ENCODE measurements at places on chromosomes 1 and 21.

DNA sequence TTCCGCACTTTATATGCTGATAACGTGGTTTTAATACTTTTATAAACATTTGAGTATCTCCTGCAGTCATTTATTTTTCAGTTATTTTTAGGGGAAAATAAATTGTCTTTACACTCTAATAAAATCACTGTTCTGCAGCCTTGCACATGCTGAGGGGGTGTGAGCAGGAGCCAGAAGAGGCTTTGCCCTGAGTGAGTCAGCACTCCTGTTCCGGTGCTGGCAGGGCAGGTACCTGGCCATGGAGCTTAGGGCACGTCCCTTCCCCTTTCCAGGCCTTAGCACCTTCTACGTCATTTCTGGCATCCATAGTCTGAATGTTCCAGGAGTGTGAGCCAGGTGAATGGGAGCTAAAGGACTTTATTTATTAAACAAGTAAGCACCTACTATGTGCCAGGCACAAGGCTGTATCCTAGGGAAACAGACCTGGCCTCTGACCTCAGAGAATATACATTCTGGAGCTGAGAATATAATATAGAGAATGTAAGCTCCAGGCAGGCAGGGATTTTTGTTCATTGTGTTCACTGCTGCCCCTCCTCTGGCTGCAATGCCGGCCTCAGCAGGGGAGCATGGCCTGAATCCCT, 402.9 kb downstream of the PTPRU start:
- DNase-seq = no peak

- no peak for DNase-seq
Measured at GRCh38 chr21:21295303-21295702, 297.1 kb downstream of the NCAM2 start.

GRCh38 chr21:9756677-9757076, 764.7 kb upstream of the TPTE start:
- DNase-seq = no peak

- DNase-seq = peak; percentile 32
Measured at GRCh38 chr21:41411449-41412089, 14.5 kb upstream of the MX1 start.

- DNase-seq = no peak
Measured at GRCh38 chr1:118944133-118944532, 44.0 kb downstream of the TBX15 start.

- DNase-seq = no peak
Measured at GRCh38 chr1:198197285-198197684, 40.5 kb downstream of the NEK7 start.

- DNase-seq = no peak
Measured at GRCh38 chr1:47201179-47201578, 11.3 kb upstream of the PDZK1IP1 start.

DNA sequence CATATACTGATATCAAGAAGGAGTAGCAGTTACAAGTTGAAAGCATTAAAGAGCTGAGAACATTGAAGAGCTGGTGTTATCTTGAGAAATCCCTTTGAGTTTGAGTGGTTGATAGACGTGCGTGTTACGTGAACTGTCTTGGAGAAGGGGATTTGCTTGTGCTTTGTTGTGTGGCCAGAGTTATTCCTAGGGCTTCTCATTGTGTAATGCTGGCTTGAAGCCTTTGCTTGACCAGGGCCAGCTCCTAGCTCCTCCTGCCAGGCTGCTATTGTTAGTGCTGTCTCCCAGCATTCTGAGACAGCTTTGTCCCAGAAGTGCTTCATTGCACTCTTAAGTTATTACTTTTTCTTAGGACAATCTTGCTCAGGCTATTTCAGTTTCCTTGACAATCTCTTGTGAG, 116.2 kb upstream of the KCNK2 start:
- no peak for DNase-seq

DNA sequence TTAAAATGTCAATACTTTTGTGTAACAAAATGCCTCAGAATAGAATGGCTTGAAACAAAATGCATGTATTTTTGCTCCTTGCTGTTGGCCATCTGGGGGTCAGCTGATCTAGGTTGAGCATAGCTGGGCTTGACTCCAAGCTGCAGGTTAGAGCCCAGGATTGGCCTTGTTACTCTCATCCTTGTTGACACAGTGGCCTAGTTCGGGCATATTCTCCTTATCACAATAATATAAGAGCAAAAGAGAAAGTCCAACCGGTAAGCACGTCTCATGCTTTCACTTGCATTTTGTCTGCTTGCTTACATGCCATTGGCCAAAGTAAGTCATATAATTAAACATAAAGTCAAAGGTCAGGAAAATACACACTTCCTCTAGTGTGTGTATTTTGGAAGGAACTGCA, 456.2 kb downstream of the KCNT2 start:
- no peak for DNase-seq

DNA sequence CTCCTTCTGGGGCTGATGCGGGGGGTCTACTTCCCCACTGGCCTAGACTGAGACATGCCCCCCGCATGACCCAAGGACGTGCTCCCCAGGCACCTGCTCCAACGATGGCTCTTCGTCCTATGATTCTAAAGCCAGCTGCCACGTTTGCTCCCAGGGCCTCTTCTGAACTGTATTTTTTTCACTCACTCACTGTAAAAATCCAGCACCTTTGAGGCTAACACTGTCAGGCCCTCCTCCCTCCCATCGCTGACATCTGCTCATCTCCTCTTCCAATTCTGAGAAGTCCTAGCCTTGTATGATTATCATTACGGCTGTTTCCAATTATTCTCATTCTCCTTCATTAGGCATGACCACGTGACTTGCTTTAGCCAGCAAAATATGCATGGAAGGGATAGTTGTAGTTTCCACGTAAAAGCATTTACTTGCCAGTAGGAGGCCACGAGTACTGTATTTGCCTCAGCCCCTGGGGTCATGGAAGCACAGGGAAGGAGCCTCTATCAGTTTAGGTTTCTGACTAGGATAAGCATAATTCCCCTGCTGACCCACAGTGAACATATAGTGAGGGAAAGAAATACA, 19.1 kb upstream of the EDN2 start:
- no peak for DNase-seq

DNA sequence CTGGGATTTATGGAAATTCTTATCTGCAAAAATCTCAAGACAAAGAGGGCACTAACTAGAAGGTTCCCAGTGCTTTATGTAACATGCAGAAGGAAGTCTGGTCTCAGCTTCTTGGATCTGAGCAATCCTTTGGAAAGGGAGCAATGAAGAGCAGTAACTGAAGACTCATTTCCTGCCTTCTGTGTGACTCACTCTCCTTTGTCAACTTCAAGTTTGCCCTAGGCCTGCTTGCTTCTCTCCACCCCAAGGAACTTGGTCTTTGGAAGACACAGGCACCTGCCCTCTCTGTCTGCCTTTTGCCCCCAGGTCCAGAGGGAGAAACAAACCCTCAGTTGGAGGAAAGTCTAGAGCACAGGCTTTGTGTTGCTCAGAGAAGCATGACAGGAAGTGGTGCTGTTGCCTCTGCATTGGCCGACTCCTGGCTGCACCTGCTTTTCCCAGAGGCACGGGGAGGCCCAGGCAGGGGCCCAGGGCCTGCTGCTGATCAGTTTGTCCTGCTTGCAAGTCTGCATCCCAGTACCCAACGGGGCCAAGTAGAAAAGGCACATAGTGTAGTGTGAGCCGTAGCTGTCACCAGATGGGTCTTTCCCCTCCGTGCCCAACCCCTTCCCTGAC, 137.2 kb downstream of the DHRS3 start:
- DNase-seq = no peak

DNA sequence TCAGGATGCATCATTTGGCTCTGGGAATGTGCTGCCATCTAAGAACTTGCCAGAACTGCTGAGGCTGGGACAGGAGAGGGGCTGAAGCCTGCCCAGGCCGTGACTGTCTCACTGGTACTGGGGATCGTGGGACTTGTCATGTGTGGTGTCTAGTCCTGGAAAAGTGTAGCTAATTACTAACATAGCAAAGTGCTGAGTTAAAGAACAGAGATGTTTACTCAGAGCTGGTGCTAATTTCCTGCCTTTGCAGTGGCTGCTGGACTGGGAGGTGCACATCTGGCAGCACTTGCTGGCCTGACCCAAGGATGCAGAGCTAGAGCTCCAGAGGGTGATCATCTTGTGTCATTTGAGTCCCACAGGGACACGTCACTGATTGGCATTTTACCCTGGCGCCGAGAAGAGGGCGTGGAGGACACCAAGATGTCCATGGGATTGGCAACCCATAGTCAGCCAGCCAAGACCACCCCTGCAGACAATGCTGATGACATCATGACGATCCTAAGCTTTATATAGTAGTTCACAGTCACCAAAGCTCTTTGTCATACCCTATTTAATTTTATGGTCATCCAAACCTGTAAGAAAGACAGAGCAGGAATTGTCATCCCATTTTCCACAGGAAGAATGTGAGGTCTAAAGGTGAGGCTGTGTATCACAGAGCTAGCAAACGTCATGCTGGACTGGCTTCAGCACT, 110.1 kb upstream of the SLC44A3 start:
- no peak for DNase-seq

- DNase-seq = peak; percentile 72
Measured at GRCh38 chr1:104488296-104489015, 738.8 kb downstream of the AMY1C start.

GRCh38 chr21:38170283-38170682, 86.5 kb upstream of the KCNJ15 start:
- DNase-seq = peak; percentile 70

GRCh38 chr21:43764576-43765495, 11.3 kb downstream of the CSTB start:
- no peak for DNase-seq

- DNase-seq = no peak
Measured at GRCh38 chr21:41250519-41250918, 66.1 kb upstream of the FAM3B start.

DNA sequence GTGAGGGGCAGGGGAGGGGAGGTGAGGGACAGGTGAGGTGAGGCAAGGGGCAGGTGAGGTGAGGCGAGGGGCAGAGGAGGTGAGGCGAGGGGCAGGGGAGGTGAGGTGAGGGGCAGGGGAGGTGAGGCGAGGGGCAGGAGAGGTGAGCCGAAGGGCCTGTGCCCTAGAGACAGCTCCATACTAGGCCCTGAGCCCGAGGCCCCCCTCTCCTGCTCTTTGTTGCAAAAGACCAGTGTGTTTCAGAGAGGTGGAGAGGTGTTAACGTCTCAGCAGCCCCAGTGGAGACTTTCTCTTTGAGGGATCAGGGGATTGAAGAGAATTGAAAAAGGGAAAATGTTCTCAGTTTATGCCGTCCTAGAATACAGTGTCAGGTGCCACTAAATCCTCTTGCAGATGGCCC, 44.2 kb downstream of the EPHB2 start:
- DNase-seq = no peak

- no peak for DNase-seq
Measured at GRCh38 chr1:61276246-61276645, 193.9 kb downstream of the NFIA start.

GRCh38 chr1:76891931-76892622, 24.8 kb downstream of the ST6GALNAC5 start:
- no peak for DNase-seq

GRCh38 chr1:174692313-174692712, 244.5 kb downstream of the GPR52 start:
- DNase-seq = no peak

GRCh38 chr1:232422898-232423297, 207.0 kb downstream of the SIPA1L2 start:
- no peak for DNase-seq

DNA sequence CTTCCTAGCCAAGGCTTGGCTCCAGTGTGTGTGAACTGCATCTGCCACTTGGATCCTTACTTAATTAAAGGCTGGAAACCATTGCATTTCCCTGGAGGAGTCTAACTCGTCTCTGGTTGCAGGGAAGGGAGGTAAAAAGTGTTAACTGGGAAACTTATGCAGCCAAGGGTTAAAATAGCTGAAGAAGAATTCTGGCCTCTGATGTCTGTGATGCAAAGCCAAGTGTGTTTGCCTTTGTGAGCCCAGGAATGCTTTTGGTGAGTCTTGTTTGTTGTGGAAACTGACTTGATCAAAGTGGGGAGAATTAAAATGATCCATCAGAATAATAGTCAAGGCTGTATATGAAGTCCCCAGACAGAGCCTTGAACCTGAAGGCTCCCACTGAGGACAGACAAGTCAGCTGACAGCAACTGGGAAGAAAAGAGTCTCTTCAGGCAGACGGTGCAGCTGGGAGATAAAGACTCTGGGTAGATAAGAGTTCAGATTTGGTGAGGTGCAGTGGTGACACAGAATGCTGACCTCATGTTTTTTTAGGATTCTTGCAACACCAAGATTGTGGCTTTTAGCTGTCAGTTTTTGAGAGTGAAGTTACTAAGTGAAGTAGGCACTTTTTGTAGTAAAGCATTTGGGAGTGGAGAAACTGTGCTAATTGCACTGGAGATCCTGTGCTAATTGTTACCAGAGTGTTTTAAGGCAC, 59.5 kb upstream of the WLS start:
- DNase-seq = peak; percentile 70

DNA sequence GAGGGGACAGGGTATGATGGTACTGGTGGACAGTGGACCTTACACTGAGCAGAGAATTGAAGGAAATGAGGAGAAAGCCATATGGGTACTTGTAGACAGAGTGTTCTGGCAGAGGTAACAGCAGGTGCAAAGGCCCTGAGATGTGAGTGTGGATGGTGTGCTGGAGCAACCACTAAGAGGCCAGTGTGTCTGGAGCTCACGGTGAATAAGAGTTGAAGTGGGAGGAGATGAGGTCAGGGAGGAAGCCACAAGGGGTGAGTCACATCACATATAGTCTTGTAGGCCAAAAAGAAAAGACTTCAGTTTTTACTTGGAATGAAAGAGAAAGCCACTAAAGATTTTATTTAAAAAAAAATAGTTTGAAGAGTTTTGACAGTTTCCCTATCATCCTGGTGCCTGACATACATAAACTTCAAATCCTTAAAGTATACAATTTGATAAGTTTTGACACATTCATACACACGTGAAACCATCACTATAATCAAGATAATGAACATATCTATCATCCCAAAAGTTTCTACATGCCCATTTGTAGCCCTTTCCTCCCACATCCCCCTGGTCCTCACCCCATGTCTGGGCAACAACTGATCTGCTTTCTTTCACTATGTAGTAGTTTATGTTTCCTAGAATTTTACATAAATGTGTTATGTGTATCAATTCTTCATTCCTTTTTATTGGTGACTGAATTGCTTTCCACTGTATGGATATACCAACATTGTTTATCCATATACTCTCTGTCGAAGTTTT, 148.4 kb downstream of the GPATCH2 start:
- DNase-seq = no peak

DNA sequence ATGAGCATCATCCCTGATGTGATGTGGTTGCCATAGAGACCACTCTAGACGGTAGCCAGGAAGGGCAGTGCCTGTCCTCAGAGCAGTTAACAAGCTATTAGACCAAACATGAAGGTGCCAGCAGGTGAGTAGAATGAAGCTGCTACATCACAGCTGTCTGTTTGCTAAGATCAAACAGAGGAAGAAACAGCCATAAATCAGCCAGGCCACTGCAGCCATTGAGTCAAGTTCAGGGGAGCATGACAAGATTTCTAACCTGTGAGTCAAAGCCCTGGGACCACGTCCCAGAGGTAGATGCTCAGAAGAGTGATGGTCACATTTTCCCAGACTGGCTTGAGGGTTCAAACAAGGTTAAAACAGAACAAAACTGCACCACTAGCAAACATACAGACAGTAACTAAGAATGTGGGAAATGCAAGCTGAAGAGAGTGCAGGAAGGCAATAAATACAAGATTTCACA, 450.6 kb upstream of the DAB1 start:
- DNase-seq = no peak

Data from ELF-1 (cell line).